Large intestine (tissue), 12 donors: ENCODE measurements at places on chromosomes 1 and 21. TPM values are rescaled to one million over a fixed set of nuclear protein-coding genes. Genes with fewer than 3 reads are reported as not detected.

Gene TRIM46
- 2.9 TPM for polyA plus RNA-seq

Gene C4BPA
- 0.04 TPM for polyA plus RNA-seq

DNA sequence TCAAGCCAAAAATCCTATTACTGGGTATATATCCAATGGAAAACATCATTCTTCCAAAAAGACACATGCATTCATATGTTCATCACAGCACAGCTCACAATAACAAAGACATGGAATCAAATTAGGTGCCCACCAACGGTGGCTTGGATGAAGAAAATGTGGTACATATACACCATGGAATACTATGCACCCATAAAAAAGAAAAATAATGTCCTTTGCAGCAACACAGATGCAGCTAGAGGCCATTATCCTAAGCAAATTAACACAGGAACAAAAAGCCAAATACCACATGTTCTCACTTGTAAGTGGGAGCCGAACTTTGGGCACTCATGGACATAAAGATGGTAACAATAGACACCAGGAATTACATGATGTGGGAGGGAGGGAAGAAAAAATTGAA lies 113.6 kb downstream of the MRPL39 start:
- no peak overlapping the region for H3K27ac ChIP-seq
- H3K4me3 ChIP-seq, result no peak overlapping the region
- DNase-seq, result no peak
- H3K36me3 ChIP-seq, result no peaks in the 10 kb centered on the region
- no peaks in the 10 kb centered on the region for H3K27me3 ChIP-seq
- H3K4me1 ChIP-seq, result no peaks in the 10 kb centered on the region

- no peaks in the 10 kb centered on the region for H3K27me3 ChIP-seq
- peak; percentile 83 for DNase-seq
- peaks cover 32% of the 10 kb centered on the region for H3K4me1 ChIP-seq
- H3K27ac ChIP-seq, result peak overlapping the region; percentile 88
- no peak overlapping the region for H3K4me3 ChIP-seq
These were observed 3.1 kb upstream of the SLC16A4 start for GRCh38 chr1:110393691-110394492.

GRCh38 chr1:27509127-27510080 lies 19.4 kb upstream of the WASF2 start:
- peaks cover 34% of the 10 kb centered on the region for H3K4me1 ChIP-seq
- no peaks in the 10 kb centered on the region for H3K36me3 ChIP-seq
- no peaks in the 10 kb centered on the region for H3K27me3 ChIP-seq

DNA sequence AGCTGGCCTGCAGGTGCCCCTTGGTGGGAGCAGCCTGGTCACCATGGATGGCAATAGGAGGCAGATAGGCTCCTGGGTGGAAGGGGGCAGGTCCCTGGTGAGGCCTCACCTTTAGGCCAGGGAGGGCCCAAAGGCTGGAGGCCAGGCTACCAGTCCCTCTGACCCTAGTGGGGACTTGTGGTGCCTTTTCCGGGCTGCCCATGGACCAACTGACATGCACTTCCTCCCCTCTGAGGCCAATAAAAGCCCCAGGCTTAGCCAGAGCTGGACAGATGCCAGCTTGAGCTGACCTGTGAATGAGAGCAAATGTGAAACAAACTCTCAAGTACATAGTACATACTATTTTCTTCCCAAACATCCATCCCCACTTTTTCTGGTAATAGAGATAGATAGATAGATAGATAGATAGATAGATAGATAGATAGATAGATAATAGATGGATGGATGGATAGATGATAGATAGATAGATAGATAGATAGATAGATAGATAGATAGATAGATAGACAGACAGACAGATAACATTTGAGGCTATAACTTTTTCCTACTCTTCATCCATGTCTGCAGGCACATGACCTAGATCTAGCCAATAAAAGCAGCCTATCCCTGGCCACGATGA lies 9.2 kb upstream of the CTTNBP2NL start:
- H3K27ac ChIP-seq, result peak overlapping the region; percentile 14
- no peaks in the 10 kb centered on the region for H3K36me3 ChIP-seq
- H3K27me3 ChIP-seq, result no peaks in the 10 kb centered on the region
- no peak overlapping the region for H3K4me3 ChIP-seq
- peaks cover 43% of the 10 kb centered on the region for H3K4me1 ChIP-seq
- peak; percentile 61 for DNase-seq
